Activated CD4-positive, CD25-positive, alpha-beta regulatory T cell (primary cell): ENCODE measurements at places on chromosomes 7 and 10.

DNA sequence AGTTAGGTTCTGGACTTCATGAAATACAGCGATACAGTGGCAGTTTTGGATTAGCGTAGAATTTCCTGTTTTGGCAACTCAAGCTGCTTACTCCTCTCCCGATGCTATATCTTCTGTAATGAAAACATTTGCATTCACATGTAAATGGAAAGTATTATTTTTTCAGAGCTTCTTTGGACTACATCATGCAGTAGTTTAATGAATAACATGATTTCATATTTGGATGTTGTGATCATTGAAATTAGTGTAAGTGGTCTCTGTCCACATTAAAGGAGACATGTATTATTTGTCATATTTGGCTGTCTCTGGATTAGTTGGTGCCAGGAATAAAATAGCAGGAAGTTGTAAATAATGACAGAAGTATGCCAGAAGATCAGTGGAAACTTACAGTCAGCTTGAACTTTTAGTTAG is 331.6 kb downstream of the GFRA1 start:
- DNase-seq, result no peak

GRCh38 chr7:20218279-20218678 is 1.1 kb upstream of the MACC1 start:
- DNase-seq, result no peak

DNA sequence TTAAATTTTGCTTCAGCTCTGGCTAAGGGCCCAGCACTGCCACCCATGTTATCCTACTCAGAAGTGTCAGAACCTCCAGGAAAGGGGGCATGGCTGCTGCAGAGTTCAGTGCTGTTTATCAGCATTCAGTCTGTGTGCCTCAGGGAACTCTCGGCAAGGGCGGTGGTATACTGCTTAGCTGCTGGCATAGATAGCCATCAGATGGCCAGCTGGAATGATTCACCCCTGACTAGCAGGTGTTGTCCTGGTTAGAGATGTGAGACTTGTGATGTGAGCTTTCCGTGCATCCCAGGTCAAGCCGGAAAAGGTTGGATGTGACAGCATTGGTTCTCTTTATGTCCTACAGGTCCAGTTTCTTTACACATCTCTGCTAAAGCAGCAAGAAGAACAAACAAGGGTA is 22.1 kb downstream of the CEP55 start:
- no peak for DNase-seq

GRCh38 chr7:152351168-152351567 is 84.6 kb downstream of the KMT2C start:
- DNase-seq, result no peak

DNA sequence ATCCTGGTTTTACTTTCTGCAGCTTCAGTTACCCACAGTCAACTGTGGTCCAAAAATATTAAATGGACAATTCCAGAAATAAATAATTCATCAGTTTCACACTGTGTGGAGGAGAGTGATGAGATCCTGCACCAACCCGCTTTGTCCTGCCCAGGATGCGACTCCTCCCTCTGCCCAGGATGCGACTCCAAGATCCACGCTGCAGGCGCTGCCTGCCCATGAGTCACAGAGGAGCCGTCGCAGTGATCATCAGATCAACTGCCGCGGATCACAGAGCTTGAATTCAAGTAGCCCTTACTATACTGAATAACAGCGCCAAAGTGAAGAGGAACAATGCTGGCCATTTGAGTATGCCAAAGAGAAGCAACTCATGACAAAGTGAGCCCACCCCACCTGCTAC is 61.5 kb downstream of the GRB10 start:
- no peak for DNase-seq

GRCh38 chr7:35380739-35381224 is 126.9 kb upstream of the TBX20 start:
- DNase-seq, result no peak

GRCh38 chr7:82562716-82563404 is 119.3 kb upstream of the CACNA2D1 start:
- no peak for DNase-seq

DNA sequence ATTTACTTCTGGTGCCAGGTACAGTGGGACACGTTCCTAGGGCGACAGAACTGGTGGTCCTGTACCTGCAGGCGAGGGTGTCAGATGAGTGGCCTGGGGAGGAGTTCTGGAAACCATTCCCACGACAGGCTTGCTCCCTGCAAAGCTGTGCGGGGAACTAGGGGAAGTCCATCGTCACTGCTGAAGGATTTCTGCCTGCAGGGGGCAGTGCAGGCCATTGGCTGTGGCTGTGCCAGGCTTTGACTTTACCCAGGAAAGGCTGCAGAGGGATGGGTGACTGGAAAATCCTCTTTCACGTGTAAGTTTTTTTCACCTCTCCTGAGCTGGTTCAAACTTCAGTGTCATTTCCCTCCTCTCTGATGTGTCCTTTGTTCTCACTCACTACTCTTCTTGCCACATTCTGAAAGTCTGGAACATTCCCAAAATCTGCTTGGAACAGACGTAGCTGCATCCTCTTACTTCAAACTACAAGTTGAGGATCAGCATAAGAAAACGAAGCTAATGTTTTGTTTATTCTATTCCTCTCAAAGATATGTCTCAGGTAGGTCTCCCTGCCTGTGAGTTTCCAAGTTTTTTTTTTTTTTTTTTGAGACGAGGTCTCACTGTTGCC is 126.5 kb downstream of the SH2D4B start:
- DNase-seq, result no peak
